Ovary (tissue), 10 donors: ENCODE measurements at places on chromosomes 5 and 9. TPM values are rescaled to one million over a fixed set of nuclear protein-coding genes. Genes with fewer than 3 reads are reported as not detected.

PRDM9 gene
- polyA plus RNA-seq, result not detected

SLC9A3 gene
- 1.2 TPM for polyA plus RNA-seq

ITGA2 gene
- polyA plus RNA-seq, result 8.4 TPM

HK3 gene
- polyA plus RNA-seq, result 4.6 TPM

LVRN gene
- polyA plus RNA-seq, result 2.7 TPM

ZDHHC11B gene
- polyA plus RNA-seq, result 1.7 TPM

IL4 gene
- polyA plus RNA-seq, result not detected

SOHLH1 gene
- 0.36 TPM for polyA plus RNA-seq

FBP2 gene
- polyA plus RNA-seq, result not detected

NACC2 gene
- polyA plus RNA-seq, result 7.6 TPM

SPINK13 gene
- polyA plus RNA-seq, result not detected

SLC45A2 gene
- polyA plus RNA-seq, result not detected

ZBTB5 gene
- polyA plus RNA-seq, result 12.4 TPM

PCDHGC3 gene
- 92.9 TPM for polyA plus RNA-seq

WDR38 gene
- polyA plus RNA-seq, result not detected

HRH2 gene
- 1.2 TPM for polyA plus RNA-seq

FBLL1 gene
- 1.0 TPM for polyA plus RNA-seq

FAM221B gene
- not detected for polyA plus RNA-seq

BHMT gene
- polyA plus RNA-seq, result 0.27 TPM

MSX2 gene
- polyA plus RNA-seq, result 0.83 TPM

BAG1 gene
- 48.2 TPM for polyA plus RNA-seq

RNF14 gene
- polyA plus RNA-seq, result 74.9 TPM

OR1J2 gene
- polyA plus RNA-seq, result not detected

LCN12 gene
- polyA plus RNA-seq, result 1.1 TPM

CORO2A gene
- 0.33 TPM for polyA plus RNA-seq

C7 gene
- 1,831 TPM for polyA plus RNA-seq

FCN2 gene
- not detected for polyA plus RNA-seq

PCDHGB5 gene
- polyA plus RNA-seq, result 4.5 TPM

FOXD4L4 gene
- polyA plus RNA-seq, result not detected

SLC6A18 gene
- polyA plus RNA-seq, result not detected

PTGER4 gene
- 3.5 TPM for polyA plus RNA-seq

SPATA31A7 gene
- not detected for polyA plus RNA-seq

LECT2 gene
- not detected for polyA plus RNA-seq

IL3 gene
- not detected for polyA plus RNA-seq

OR13C8 gene
- not detected for polyA plus RNA-seq

PDE6A gene
- polyA plus RNA-seq, result 0.25 TPM

PCDHB4 gene
- 5.0 TPM for polyA plus RNA-seq

SHOC1 gene
- polyA plus RNA-seq, result 0.02 TPM

INSYN2B gene
- polyA plus RNA-seq, result 0.92 TPM

GAPVD1 gene
- polyA plus RNA-seq, result 9.4 TPM

PCDHGA1 gene
- polyA plus RNA-seq, result 0.29 TPM

GLRA1 gene
- polyA plus RNA-seq, result not detected

HACD4 gene
- 2.6 TPM for polyA plus RNA-seq

ACER2 gene
- polyA plus RNA-seq, result 2.0 TPM

PCDHA9 gene
- 0.05 TPM for polyA plus RNA-seq

GAS1 gene
- 30.9 TPM for polyA plus RNA-seq

FOXD4L3 gene
- not detected for polyA plus RNA-seq

FBN2 gene
- polyA plus RNA-seq, result 3.5 TPM

EDIL3 gene
- polyA plus RNA-seq, result 41.5 TPM

DIRAS2 gene
- 0.07 TPM for polyA plus RNA-seq

YIPF5 gene
- polyA plus RNA-seq, result 15.9 TPM

PHYHD1 gene
- polyA plus RNA-seq, result 41.1 TPM

NUDT12 gene
- 5.3 TPM for polyA plus RNA-seq

EPB41L4B gene
- 8.3 TPM for polyA plus RNA-seq

WNT8A gene
- polyA plus RNA-seq, result not detected

EGFLAM gene
- polyA plus RNA-seq, result 37.5 TPM

FSTL4 gene
- 0.07 TPM for polyA plus RNA-seq
